Regular cardiac myocyte (primary cell): ENCODE measurements at places on chromosomes 2 and 18. TPM values are rescaled to one million over a fixed set of nuclear protein-coding genes. Genes with fewer than 3 reads are reported as not detected.

The MRO gene
- total RNA-seq = under 0.01 TPM in 2 replicates

The DSC2 gene
- under 0.01 TPM in 2 replicates for total RNA-seq

The KCNG3 gene
- not detected in 2 replicates for total RNA-seq

The RAMP1 gene
- 0.77 and 3.1 TPM in 2 replicates for total RNA-seq

The VWA3B gene
- not detected in 2 replicates for total RNA-seq

The SNORC gene
- 0.19 and 0.56 TPM in 2 replicates for total RNA-seq

The UGT1A9 gene
- total RNA-seq = under 0.01 TPM in 2 replicates

The CHRND gene
- not detected in 2 replicates for total RNA-seq
